ENCODE measurements at places on chromosomes 2 and 18.

- no peak for DNase-seq
These were observed 105.6 kb upstream of the TPO start for GRCh38 chr2:1307670-1308069.

- DNase-seq, result no peak
These were observed 226.0 kb upstream of the TANK start for GRCh38 chr2:160934263-160934662.

GRCh38 chr18:42028247-42028832 is 73.3 kb downstream of the PIK3C3 start:
- DNase-seq, result no peak

DNA sequence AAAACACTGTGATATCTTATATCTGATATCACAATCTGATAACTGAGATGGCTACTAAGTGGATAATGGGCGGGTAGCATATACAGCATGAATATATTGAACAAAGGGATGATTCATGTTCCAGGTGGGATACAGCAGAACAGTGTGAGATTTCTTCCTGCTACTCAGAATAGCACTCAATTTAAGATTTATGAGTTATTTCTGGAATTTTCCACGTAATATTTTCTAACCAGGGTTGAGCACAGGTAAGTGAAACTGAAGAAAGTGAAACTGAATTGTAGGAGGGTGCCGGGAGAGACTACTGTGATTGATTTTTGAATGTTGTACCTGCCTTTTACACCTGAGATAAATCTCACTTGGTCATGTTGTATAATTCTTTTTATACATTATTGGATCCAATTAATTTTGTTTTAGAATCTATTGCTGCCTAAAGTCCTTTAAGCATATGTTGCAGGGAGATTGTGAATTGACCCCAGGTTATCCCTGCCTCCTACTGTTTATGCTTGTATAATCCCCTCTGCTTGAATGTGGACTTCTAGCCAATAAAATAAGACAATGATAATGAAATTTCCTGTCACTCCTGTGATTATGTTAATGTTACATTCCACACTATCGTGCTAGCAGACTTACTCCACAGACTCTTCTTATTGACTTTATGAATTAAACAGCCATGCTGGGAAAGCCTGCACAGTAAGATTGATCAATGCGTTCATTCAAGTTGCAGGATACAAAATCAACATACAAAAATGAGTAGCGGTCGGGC is 67.6 kb upstream of the RBBP8 start:
- no peak for DNase-seq

DNA sequence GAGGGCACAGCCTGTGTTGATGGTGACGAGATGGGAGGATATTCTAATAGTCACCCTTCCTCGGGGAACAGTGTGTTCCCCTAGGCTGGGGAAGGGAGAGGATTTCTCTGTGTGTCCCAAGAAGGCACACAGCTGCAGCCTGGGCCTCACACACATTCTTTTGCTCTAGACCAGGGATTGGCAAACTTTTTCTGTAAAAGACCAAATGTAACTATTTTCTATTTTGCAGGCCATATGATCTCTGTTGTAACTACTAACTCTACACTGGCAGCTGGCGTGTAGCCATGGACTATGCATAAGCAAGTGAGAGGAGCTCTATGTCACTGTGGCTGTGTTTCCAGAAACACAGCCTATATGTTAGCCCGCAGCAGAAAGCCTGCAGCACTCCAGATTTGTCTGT is 65.8 kb downstream of the ARHGAP28 start:
- DNase-seq, result no peak

- DNase-seq, result peak; percentile 59
These were observed 180.3 kb downstream of the GCA start for GRCh38 chr2:162524192-162524591.

DNA sequence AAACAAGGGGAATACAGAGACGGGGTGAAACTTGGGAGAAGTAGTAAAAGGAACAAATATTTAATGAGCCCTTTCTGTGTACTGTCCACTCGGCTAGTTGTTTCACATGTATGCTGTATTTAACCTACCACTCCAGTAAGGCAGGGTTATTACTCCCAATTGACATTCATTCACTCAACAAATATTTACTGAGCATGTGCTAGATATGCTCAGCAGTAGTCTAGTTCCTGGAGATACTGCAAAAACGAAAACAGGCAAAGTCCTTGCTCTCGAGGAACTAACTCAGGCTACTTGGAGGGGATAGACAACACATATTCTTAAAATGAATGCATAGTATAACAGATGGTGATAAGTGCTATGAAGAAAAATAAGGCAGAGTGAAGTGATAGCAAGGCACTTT is 207.3 kb downstream of the SS18 start:
- no peak for DNase-seq

GRCh38 chr2:212905640-212906201 is 245.7 kb downstream of the IKZF2 start:
- DNase-seq, result no peak

- DNase-seq, result no peak
These were observed 30.3 kb downstream of the MOGAT1 start for GRCh38 chr2:222701721-222702131.

All from left lobe of liver (tissue), 2 donors.